ENCODE measurements at places on chromosomes 6 and 20. TPM values are rescaled to one million over a fixed set of nuclear protein-coding genes. Genes with fewer than 3 reads are reported as not detected.

- DNase-seq, result no peak
Observed at GRCh38 chr6:152428126-152428525, 209.0 kb downstream of the SYNE1 start.

GRCh38 chr6:24126586-24127192 is 674 bp downstream of the NRSN1 start:
- DNase-seq, result peak; percentile 13

DNA sequence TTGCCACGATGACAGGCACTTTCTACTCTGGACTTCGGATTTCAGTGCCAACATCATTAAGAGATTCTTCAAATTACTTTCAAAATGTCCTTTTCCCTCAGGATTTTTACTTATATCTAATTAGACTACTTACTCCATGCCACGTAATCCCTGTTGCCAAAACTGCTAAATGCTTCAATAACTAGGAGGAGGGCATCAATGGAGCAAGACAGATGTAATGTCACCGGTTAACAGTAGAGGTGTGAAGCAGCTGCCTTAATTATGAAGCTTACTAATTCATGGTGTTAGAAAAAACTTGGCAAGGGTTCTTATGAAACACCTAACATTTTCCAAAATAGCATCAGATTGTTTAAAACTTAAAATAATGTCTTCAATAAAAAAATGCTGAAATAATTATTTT is 111.2 kb upstream of the SIM1 start:
- no peak for DNase-seq

GRCh38 chr6:38261626-38262025 is 378.1 kb downstream of the BTBD9 start:
- no peak for DNase-seq

- no peak for DNase-seq
Observed at GRCh38 chr6:144320741-144321140, 35.6 kb downstream of the UTRN start.

- no peak for DNase-seq
Observed at GRCh38 chr6:2448826-2449571, 203.6 kb upstream of the GMDS start.

The CST4 gene
- not detected for total RNA-seq

The PDYN gene
- not detected for total RNA-seq

The SIRPG gene
- total RNA-seq, result 32.4 TPM

The MOXD1 gene
- total RNA-seq, result not detected

The SCRT2 gene
- not detected for total RNA-seq

Measured in CD4-positive, alpha-beta memory T cell (primary cell).